ENCODE measurements at places on chromosomes 6 and 20.
A peak's percentile ranks its signal among the peaks of the same experiment; 100 is the strongest.

- no peak for ATAC-seq
Observed at GRCh38 chr6:138600726-138601125, 101.4 kb upstream of the NHSL1 start.

- no peak for ATAC-seq
Observed at GRCh38 chr6:107735906-107736635, 88.0 kb downstream of the SCML4 start.

GRCh38 chr6:118804091-118804490, 89.9 kb upstream of the ASF1A start:
- no peak for ATAC-seq

- ATAC-seq = no peak
Observed at GRCh38 chr20:49099011-49099410, 52.9 kb downstream of the CSE1L start.

GRCh38 chr6:141244366-141244765, 888.4 kb upstream of the GJE1 start:
- no peak for ATAC-seq

DNA sequence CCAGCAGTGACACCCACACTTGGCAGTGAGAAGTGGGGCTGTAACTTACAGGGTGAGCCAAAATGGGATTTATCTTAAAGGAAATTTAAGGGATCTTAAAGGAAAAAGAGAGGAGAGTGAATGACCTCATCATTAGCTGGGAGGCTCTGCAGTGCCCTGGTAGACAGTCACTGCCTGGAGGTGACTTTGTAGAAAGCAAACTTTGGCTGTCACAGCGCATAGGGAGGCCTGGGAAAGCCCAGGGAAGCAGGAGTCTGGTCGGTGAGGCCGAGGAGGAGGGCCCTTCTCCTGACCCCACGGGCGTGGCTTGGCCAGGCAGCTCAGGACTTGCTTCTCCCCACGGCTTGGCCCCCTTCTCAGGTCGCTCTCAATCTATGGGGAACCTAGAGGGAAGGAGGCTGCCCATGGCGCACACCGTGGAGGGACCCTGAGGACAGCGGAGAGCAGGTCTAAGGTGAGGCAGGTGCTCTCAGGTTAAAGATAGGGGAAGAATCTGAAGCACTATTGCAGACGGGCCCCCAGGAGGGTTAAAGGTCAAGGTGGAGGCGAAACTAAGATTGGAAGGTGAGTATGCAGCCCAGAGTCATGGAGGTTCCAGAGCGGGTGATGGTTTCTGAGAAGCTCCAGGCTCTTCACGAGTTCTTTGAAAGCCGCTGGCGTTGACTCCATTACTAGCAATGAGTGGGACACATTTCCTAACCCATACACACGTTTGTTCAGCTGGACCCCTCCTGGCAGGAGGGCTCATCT, 15.6 kb upstream of the RIPK1 start:
- no peak for ATAC-seq

GRCh38 chr6:138622967-138623366, 123.7 kb upstream of the NHSL1 start:
- peak; percentile 72 for ATAC-seq

Data from esophagus mucosa (tissue), 1 donor.